Activated CD4-positive, alpha-beta T cell treated with anti-CD3 and anti-CD28 coated beads for 36 hours (primary cell): ENCODE measurements at places on chromosomes 16 and 17. TPM values are rescaled to one million over a fixed set of nuclear protein-coding genes. Genes with fewer than 3 reads are reported as not detected.

- DNase-seq, result no peak
Measured at GRCh38 chr17:79795795-79796443, 958 bp downstream of the CBX8 start.

DNA sequence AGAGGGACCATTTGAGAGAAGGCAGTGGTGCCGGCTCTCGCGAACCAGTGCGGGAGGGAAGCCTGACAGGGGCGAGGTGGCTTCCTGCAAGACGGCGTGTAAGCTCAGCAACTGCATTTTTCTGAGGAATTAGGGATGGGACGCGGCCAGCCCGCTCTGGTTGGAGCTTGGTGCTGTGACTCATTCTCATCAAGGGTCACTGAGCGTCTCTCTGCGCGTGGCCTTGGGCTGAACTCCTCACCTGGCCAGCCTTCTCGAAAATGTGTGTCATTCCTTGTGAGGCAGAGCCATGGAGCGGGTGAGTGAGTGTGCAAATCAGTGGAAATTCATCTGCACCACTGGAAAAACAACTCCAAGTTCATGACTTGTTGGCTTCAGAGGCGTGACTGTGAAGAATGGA lies 52.8 kb downstream of the NTN1 start:
- DNase-seq, result no peak

DNA sequence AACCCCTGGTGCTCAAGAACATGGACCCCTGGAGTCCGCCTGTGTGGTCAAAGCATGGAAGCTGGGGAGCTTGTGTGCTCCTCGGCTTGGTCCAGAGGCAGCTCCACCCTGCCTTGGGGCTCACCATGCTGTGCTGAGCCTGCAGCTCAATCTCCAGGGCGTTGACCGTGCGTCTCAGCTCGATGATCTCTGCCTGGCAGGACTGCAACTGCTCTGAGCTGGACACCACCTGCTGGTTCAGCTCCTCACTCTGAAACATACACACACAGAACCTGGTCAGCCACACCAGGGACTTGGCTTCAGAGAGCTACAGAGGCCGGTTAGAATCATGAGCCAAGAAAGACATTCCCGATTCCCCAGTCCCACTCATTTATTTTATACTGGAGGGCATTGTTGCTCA lies 2.7 kb downstream of the KRT35 start:
- no peak for DNase-seq

DNA sequence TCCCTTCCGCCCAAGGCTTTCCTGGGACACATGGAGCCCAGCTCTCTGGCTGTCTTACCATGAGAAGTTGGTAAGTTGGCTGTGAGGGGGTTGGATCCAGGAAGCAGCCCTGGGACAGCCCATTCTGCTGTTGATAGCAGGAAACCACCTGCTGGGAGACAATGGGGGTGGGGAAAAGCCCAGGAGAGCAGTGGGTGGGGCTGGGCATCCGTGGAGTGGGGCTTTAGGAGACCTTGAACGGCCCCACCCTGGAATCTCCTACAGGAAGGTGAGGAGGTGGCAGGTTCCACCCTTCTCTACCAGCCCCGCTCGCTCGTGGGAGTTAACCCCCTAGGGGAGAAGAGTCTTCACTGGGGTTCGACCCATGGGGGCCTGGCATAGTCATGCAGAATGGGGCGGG lies 5.8 kb downstream of the TMEM92 start:
- peak; percentile 28 for DNase-seq

DNA sequence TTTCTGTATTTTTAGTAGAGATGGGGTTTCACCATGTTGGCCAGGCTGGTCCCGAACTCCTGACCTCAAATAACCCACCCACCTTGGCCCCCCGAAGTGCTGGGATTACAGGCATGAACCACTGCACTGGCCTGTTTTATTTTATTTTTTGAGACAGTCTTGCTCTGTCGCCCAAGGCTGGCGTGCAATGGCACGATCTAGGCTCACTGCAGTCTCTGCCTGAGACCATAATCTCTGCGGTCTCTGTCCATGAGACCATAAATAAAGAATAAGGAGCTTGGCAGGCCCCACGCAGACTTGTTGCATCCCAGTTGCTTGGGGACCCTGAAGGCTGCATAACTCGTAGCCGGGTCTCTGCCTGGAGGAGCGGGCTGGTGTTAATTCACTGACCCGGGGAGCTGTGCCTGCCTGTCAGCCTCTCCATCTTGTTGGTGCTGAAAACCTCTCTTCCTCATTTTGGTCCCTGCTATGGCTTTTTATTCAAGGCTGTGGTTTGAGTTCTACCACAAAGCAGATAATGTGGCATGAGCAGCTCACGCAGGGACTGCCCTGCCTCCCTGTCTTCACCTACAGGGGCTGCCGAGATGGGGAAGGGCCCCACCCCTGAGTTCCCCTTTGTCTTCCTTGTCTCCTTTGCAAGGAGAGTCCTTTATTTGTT lies 82.1 kb downstream of the MSI2 start:
- DNase-seq, result no peak

DNA sequence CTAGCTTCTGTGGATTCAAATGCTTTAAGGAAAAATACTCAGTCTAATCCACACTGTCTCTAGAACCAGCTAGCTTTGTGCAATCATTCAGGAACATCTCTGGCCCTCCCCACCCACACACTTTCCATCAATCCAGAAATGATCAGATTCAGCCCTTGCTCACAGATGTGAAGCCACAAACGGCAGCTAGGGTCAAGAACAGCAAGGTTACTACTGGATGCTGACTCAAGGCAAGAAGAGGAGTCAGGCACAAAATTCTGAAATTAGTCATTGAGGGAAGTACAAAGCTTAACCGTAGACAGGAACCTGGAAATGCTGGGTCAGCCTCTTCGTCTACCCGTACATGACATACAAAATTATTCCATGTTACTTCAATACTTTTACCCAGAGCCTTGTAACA lies 174.6 kb downstream of the CDH13 start:
- peak; percentile 49 for DNase-seq

The SLC2A4 gene
- 0.25 TPM for total RNA-seq

The C17orf107 gene
- total RNA-seq, result 2.8 TPM
